Amniotic stem cell (primary cell): ENCODE measurements at places on chromosomes 3 and 15.

DNA sequence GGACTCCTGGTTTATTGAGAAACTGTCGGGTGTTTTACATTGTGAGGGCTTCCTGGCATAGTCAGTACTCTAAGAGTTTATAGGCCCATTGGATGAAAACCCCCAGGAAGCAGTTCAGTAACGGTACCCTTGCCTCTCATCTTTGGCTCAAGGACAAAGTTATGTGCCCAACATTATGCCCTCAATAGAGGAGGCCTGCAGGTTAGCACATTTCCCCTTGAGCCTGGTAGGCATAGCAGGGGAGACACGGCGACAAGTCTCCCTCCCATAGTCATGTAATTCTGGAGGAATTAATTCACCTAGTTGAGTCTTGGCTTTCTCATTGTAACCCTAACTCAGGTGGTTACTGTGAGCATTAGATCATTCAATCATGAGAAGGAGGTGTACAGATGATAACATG, 60.5 kb downstream of the GHSR start:
- no peak for DNase-seq

DNA sequence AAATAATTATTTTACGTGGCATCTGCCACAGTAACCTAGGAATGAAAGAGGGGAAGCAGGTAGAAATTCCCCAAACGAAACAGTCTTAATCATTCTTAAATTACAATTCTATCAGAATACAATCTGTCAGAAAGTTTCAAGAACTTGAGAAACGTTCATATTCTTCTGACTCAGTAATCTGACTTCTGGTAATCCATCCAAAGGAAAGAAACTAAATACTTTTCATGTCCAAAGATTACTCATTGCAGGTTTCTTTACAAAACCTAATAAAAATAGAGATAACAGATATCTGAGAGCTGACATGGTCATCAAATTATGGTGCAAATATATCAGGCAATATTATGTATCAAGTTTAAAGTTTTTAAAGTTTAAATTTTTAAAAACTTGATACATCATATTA, 109.4 kb downstream of the DLG1 start:
- DNase-seq: no peak

- no peak for DNase-seq
These were observed 608.6 kb upstream of the BCHE start for GRCh38 chr3:166445865-166446264.

DNA sequence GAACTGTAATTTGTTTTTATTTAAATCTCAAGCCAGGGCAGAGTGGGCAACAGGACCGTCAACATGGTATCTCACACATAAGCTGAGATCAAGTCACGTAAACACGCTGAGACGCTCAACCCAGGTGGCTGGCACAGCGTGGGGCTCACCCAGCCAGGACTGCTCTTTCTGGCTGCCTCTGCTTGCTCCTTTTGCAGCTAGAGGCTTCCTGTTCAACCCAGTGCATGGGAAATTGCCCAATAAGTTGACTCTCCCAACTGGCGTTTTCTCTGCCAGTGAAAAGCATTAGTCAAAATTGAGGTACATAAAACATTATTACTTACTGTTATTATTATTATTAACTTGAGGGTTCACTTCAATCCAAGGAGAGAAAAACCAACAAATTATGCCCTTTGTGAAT, 398.1 kb downstream of the NR2F2 start:
- no peak for DNase-seq

DNA sequence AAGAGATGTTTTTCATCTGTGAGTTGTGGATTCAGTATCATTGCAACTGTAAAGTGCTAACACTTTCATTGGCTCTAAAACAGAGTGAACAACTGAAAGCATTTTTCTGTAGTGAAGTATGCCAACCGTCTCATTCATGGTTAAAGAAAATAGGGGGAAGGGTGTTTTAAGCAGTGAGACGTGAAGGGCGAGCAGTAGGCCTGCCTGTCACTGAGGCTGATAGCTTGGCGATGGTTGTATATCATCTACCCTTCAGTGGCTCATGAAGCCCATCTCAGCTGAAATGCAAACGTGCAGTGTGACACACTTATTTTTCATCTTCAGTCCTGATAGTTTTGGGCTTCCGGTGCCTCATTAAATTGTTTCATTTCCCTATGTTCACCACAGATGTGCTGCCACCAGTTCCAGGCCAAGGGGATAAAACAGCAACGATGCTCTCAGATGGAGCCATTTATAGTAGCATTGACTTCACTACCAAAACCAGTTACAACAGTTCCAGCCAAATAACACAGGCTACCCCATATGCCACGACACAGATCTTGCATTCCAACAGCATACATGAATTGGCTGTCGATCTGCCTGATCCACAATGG, 562.0 kb downstream of the ROBO2 start:
- DNase-seq: no peak

- no peak for DNase-seq
These were observed 193.3 kb upstream of the PROK2 start for GRCh38 chr3:71978150-71978721.

GRCh38 chr3:30399394-30400181, 206.8 kb upstream of the TGFBR2 start:
- no peak for DNase-seq

DNA sequence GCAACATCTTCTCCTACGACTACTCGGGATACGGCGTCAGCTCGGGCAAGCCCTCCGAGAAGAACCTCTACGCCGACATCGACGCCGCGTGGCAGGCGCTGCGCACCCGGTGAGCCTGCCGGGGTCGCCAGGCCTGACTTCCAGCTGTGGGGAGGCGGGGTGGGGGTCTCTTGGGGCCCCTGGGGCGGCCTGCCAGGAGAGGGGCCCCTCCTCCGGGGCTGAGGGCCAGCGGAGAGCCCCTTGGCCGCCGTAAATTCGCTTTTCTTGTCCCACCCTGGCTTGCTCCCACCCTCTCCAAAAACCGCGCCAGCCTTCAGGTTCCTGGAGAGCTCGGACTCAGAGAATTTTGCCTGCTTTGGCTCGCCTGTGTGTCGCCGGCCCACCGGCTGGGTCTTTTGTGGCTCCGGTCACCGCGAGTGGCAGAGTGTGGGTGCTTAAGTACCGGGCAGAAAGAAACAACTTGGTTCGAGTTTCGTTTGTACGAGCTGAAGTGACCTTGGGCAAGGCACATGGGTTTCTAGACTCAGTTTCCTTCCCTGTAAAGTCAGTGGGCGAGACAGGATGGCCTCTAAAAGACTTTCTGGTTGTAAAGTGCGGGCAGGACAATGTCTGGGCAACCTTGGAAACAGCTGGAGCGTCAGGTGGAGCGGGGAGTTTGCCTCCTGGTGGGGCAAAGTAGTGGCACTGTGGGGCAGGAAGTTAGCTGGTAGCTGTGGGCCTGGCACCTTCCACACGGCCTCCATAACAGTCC, 976 bp downstream of the ABHD17C start:
- DNase-seq: peak; percentile 42

GRCh38 chr15:68235022-68235421, 5.5 kb upstream of the CLN6 start:
- no peak for DNase-seq

- DNase-seq: no peak
These were observed 38.5 kb upstream of the RASGRP1 start for GRCh38 chr15:38602910-38603670.

DNA sequence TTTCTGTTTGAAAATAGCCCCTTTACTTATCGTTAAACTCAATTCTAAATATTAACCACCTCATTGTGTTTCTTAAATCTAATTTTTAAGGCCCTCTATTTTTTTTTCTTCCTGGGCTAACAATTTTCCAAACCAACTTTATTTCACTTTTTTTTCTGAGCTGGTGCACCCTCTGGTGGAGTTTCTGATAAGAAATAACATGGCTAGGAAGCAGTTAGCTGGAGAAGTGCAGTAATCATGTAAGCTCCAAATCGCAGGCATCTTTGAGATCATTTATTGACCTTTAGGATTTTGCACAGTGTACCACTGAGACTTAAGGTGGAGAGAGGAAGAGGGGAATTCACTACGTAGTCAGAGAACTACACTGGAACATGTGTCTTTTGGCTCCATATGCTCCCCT, 6.4 kb downstream of the TMEM207 start:
- DNase-seq: no peak

GRCh38 chr3:178352326-178353005, 183.8 kb upstream of the KCNMB2 start:
- DNase-seq: peak; percentile 43

- DNase-seq: no peak
These were observed 90.4 kb downstream of the TBC1D2B start for GRCh38 chr15:77986891-77987764.

DNA sequence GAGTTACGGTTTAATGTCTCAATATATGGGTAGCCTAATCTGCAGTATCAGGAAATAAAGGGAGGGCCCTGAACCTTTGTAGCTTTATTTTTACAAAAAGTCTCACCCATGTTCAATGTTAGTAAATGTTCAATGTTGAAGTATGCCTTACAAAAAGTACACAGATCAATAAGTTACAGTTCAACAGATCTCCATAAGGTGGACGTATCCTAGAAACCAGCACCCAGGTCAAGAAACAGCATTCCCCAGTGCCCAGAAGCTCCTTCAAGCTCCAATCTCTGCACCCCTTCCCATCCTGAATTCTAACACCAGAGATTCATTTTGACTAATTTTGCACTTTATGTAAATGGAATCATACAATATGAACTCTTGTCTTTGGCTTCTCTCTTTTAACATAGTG, 31.3 kb downstream of the COLQ start:
- DNase-seq: no peak

DNA sequence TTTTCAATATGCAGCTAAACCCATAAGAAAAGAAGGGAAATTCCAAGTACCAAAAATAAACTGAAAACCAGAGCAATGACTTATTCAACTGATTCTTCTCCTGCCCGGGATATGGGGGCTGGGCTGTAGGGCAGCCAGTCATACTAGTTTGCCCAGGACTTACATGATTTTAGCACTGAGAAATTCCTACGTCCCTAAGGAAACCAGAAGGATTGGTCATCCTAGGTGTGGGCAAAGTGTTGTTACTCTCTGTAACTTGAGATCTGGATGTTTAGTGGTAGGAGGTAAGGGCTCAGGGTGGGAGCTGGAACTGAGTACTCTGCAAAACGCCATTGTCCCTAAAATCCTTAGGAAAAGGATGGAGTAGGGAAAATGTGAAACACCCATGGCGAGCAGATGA, 1.2 kb upstream of the DAZL start:
- no peak for DNase-seq

DNA sequence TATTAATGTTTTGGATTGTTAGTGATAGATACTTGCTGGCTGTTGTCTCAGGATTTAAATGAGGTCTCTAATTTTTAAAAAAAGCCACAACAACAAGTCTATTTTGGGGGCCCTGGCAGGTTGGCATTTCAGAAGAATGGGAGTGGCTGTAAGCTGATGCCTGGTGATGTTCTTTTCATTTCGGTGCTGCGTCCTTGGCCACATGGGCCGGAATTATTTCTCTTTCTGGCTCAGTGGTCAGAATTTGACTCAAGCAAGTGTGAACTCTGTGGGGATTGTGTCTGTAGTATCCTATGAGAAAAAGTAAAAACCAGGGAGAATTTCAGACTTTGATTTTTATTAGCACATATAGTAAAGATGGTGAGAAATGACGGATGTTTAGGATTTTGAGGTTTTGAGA, 203.0 kb downstream of the AKAP13 start:
- DNase-seq: no peak

DNA sequence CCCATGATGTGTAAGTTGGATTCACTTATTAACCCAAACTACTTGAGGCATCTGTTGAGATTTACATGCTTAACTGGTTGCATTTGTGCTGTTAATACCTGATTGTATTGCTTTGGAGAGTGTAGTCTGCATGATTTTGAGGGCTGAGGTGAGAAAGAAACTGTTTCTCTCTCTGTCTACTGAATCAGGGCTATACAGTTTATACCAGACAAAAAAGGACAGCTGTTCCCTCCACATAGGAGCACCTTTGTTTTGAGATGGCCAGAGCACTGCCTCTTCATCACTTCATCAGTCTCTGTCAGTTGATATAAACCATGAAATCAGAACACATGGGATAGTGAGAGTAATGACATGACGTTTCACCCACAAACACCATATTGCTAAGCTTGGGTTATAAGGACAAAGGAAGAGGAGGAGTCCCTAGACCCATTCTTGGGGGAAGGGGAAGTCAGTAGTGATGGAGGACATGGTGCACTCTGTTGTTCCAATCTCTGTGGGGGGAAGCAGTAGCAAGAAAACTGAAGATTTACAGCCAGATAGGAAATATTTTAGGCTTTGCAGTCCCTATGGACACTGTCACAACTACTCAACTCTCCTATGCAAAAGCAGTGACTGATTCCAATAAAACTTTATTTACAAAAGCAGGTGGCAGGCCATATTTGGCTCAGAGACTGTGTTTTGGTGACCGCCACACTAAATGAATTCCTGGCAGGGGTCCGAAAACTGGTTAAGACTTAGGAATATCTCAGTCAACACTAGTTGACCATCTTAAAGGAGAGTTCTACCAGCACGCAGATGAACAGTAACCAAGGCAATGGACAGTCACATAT, 123.9 kb upstream of the NR2E3 start:
- DNase-seq: no peak

GRCh38 chr15:57517030-57517671, 74.6 kb upstream of the MYZAP start:
- DNase-seq: no peak

- no peak for DNase-seq
These were observed 23.2 kb upstream of the IQCF6 start for GRCh38 chr3:51802106-51802703.

GRCh38 chr3:38168151-38169026, 3.1 kb downstream of the OXSR1 start:
- DNase-seq: peak; percentile 71
